Gastroesophageal sphincter (tissue), 4 donors: ENCODE measurements at places on chromosomes 5 and 9. TPM values are rescaled to one million over a fixed set of nuclear protein-coding genes. Genes with fewer than 3 reads are reported as not detected.

The MRPL22 gene
- total RNA-seq, result 20.5 TPM

- ATAC-seq, result no peak
Measured at GRCh38 chr5:68088302-68088701, 127.3 kb upstream of the PIK3R1 start.

DNA sequence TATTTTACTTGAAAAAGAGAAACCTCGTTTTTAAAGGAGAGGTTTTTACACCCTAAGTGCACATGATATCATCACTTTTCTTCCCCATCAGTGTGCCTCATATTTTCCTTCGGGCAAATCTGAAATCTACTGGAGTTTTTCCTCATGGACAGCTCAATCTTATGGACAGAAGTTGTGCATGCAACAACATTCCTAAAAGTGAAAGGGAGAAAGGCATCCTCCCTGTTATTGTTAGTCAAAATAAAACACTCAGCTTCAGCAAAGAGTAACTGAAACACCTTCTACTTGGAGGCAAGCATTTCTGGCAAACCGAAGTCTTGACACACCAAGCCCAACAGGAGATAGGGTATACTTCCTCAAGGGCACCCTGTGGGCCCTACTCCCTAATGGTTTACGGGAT, 217.9 kb downstream of the BNC2 start:
- ATAC-seq, result no peak

GRCh38 chr9:36503172-36504088, 69.3 kb upstream of the MELK start:
- no peak for ATAC-seq

- ATAC-seq, result no peak
Measured at GRCh38 chr5:66912787-66913186, 283.8 kb downstream of the CD180 start.

DNA sequence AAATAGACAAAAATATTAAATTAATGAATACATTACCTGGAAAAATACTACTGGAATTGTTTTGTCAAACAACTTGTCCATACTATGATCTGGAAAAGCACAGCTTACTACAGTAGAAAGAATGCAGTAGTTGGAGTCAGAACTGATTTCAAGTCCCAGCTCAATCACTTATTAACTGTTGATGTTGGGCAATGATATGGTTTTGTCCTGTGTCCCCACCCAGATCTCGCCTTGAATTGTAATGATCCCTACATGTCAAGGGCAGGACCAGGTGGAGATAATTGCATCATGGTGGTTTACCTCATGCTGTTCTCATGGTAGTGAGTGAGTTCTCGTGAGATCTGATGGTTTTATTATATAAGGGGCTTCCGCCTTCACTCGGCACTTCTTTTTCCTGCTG, 247.5 kb downstream of the CD180 start:
- no peak for ATAC-seq

DNA sequence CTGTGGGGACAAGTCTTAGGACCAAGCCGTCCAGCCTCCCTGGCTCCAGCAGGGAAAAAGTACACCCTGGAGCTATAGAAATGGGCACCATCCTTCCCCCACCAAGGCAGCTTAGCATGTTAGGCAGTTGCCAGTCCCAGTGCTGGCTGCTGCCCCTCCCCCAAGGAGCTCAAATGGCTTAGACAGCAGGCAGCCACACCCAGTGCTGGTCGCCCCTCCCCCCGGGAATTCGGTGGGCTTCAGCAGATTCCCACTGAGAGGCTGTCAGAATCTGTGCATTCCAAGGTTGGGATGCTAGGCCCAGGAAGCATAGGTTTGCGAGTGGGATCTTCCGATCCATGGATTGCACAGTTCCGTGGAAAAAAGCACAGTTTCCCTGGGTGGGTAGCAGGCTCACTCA, 105.2 kb upstream of the ITGA1 start:
- ATAC-seq, result no peak

DNA sequence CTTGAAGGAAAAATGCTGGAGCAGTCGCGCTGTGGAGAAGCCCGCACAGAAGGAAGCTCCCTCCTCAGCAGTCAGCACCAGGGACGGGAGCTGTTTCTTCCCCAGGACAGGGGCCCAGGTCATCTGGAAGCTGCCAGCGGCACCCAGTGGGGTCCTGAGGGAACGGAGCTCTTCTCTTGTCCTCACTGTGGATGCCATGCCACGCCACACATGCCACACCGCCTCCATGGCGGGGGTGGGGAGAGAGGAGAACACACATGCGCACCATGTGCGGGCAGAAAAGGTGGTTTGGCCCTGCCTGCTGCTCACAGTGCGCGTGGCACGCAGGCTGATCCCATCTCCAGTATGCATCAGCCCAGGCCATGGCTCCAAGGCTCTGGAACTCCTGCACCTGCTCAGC, 41.7 kb upstream of the ZNF354B start:
- no peak for ATAC-seq

- no peak for ATAC-seq
Measured at GRCh38 chr5:51449026-51449425, 65.8 kb downstream of the ISL1 start.

DNA sequence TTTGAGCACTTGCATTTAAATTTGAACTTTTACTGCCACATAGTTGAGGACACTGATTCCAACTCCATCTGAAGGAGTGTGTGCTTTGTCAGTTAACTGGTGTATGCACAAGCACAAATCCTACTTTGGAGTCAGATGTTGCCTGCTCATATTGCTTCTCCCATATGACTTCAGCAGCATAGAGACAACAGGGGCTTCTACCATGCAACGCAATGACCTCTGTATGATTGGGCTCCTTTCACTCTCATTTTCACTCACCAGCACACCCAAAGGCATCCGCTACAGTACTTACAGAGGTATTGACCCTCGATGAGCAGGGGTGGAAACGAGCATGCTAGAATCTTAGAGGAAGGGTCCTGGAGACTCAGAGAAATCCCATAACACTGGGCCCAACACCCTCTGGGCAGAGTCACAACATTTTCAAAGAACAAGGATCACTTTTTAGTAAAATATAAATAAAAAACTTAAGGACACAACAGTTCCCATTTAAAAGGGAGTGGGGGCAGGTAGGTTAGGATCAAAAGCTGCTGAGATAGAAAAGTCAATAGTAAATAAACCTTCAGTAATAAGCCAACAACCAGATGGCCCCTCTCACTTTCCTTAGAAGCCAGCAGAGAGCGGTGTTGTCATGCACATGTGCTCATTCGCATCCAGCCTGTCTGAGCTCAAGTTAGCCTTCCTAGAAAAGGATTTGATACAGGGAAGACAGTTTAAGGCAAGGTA, 203.8 kb downstream of the SNCAIP start:
- ATAC-seq, result peak; percentile 62

The TAF11L5 gene
- not detected for total RNA-seq

DNA sequence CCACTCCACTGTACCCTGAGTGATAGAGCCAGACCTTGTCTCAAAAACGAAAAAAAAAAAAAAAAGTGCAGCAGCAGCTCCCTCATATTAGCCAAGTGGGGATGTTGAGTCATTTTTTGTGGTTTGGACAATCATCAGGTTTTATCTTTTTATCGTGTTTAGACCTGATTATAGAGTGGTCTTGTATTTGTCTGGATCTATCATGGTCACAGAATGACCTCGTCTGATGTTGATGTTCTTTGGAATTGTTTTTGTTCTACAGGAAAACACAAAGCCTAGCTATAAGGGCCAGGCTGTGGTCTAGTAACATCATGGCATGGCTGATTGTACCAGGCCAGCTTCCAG, 1.6 kb upstream of the FBXW11 start:
- ATAC-seq, result no peak

- no peak for ATAC-seq
Measured at GRCh38 chr9:36781533-36781932, 208.8 kb downstream of the MELK start.
